ENCODE measurements at places on chromosomes 2 and 18. TPM values are rescaled to one million over a fixed set of nuclear protein-coding genes. Genes with fewer than 3 reads are reported as not detected.

- no peak for DNase-seq
Measured at GRCh38 chr2:37688771-37689468, 17.5 kb upstream of the CDC42EP3 start.

- no peak for DNase-seq
Measured at GRCh38 chr18:48680339-48681250, 141.8 kb downstream of the CTIF start.

DNA sequence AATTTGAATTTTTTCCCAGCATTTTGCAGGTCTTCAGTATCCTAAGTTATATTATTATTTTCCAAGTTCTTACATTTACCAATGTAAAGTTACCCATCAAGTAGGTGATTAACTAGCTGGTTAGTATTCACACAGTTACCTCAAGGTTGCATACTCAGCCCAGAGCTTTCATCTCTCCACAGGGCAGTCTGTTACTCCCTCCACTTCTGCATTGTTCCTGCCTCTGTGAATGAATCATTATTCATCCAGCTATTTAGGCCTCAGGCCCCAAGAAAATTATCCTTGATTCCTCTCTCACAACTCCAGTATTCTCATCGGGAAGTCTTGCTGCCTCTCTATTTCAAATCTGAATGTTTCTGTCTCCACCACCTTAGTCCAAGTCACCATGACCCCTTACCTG, 92.2 kb downstream of the SMC6 start:
- DNase-seq: no peak

- DNase-seq: peak; percentile 29
Measured at GRCh38 chr18:52353589-52353988, 13.6 kb downstream of the DCC start.

DNA sequence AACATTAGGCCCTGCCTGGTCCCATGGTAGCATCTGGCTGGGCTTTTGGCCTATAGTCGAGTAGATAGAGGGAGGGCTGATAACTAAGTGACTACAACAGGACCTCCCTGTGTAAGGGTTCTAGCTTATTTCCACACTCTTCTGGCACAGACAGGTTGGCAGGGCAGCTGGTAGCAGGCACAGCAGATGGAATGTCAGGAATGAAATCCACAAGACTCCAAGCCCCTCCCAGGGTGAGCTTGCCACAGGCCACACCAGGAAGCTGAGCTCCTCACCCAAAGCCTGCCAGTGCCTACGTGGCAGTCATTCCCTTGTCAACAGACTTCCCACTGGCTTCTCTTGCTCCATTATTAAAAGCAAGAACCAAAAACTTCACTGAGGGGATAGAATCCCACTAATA, 20.7 kb upstream of the C1QL2 start:
- DNase-seq: no peak

DNA sequence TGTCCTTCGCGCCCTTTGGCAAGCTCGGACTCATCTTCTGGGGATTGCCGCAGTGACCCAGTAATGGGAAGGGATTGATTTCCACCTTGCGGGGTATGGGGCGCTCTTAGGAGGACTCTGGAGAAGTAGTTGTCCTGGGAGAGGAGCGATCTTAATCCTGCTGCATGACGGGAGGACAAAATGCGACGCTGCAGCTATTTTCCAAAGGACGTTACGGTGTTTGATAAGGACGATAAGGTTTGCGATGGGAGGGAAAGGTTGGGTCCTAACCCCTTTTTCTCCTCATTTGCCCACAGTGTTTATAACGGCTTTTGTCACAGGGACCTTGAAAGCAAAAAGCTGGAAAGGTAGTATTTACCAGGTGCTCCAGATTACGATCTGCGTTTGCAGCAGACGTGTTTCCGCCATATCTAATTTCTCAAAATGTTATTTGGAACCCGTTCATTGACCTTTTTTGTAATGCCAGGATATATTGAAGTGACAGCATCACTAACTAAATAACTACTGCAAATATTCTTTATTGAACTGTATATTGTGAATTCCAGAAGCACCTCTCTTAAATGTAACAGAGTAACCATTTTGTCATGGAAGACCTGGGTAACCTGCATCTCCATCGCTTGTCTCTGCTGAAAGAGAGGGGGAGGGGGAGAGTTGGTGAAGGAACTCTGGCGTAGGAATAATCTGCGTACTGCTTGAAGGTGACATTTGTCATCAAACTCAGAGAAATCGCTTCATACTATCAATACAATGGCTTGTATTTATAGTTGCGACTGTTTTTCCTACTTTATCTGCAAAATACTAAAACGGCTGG, 590 bp downstream of the MDH1 start:
- DNase-seq: peak; percentile 34

GRCh38 chr2:231545105-231545902, 15.1 kb upstream of the NMUR1 start:
- peak; percentile 30 for DNase-seq

GRCh38 chr2:134120733-134121630, 132.9 kb upstream of the MGAT5 start:
- peak; percentile 42 for DNase-seq

GRCh38 chr2:156317631-156318030, 14.9 kb downstream of the NR4A2 start:
- DNase-seq: no peak

DNA sequence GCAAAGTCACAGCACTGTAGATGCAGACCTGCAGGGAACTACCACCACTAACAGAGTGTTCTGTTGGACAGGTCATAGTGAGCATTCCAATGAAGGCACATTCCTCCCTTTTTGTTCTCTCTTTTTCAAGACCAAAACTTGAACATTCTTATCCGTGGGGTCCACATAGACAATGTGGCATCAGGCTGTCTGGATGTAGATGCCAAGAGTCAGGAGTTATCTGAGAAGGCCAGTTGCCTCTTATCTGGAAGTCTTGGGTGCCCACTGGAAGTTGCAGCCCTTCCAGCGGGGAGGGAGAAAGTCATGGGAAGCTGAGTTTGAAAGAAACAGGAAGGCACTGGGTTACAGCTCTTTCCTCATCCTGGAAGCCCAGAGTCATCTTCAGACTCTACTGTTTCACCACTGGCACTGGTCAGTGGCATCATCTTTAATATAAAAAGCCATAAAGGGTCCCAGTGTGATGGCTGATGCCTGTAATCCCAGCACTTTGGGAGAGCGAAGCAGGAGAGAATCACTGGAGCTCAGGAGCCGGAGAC, 61.4 kb downstream of the FAM161A start:
- no peak for DNase-seq

DNA sequence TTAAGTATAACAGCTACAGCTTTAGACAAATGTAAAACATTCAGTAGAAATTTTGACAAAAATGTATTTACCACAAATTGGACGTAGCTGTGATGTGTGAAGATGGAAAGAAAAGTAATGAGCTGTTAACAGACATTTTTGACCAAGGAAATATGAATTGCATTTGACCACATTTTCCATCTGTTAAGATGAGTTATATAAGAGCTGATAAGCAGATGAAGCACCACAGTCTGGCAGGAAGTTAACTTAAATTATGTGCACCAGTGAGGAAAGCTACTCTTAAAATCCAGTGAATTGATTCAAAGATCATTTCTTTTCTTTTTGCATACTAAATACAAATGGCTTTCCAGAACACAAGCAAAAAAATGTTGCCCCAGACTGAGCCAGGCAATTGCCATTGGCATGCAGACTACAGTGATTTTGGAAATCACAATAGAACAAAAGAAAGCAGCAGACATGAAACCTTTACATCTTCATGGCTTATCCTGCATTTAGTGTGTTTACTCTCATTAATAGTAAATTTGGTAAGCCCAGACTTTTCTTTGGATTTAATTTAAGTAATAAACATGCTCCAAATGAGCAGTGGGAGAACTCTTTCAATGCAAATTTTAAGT, 493.7 kb downstream of the TMX3 start:
- no peak for DNase-seq

DNA sequence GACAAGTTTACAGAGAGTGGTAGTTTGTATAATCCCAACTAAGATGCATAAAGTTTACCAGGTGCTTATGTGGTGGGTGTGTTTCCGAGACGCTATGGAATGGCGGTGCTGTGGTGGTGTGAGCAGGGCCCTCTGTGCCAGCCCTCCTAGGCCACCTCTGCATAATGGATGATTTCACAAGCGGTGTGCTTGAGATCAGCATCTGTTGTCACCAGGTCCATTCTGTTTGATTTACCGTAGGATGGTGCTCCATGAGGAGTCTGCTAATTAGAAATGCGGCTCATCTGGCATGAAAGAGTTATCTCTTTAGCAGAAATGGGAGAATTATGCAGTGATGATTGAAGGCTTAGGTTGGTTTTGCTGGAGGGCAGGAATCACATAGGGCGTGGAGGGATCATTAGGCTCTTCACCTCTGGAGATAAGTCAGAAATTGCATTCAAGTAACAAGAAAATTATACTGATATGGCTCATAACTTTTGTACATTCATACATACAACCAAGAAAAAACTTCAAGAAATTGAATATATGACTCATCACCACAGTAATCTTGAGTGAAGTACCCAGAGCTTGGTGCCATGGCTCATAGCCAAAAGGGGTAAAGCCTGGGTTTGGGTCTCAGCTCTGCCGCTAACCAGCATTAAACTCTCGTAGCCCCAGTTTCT, 41.4 kb downstream of the CRIM1 start:
- DNase-seq: no peak

DNA sequence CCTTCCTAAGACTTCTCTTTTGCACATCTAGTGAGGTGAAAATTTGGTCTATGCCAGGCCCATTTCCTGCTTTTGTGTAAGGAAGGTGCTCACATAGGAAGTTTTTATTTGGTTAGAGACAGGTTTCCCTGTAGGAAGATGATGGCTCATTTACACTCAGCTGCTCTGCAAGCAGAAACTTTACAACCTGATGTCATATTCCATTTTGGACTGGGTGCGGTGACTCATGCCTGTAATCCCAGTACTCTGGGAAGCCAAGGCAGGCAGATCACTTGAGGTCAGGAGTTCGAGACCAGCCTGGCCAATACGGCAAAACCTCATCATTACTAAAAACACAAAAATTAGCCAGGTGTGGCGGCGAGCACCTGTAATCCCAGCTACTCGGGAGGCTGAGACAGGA, 35.8 kb downstream of the CASP10 start:
- DNase-seq: no peak

GRCh38 chr2:1310866-1311265, 102.4 kb upstream of the TPO start:
- DNase-seq: no peak

DNA sequence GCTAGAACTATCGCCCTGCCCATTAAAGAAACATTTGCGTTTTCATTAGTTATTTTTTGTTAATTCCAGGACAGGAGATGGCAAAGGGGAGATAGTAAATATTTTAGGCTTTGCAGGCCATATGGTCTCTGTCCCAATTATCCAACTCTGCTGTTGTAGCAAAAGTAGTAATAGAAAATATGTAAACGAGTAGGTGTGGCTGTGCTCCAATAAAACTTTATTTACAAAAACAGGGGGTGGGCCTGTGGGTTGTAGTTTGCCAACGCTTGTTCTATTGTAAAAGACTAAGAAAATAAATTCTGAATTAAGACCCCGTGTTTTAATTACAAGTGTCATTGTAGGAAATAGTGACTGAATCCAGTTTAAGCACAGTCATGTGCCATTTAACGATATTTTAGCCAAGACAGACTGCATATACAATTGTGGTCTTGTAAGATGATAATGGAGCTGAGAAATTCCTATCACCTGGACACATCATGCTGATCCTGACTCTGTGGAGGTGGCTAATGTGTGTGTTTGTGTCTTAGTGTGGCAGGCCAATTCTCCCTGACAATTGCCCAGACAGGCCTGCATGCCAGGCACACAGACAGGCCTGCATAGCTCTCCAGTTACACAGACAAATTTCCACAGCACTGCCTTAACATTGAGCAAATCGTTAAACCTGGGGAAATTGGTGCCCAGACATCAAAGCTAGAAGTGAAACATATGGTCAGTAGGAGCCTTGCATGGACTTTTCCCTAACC, 76.4 kb downstream of the SKA1 start:
- DNase-seq: no peak

- no peak for DNase-seq
Measured at GRCh38 chr2:38246105-38246504, 131.0 kb downstream of the ATL2 start.

DNA sequence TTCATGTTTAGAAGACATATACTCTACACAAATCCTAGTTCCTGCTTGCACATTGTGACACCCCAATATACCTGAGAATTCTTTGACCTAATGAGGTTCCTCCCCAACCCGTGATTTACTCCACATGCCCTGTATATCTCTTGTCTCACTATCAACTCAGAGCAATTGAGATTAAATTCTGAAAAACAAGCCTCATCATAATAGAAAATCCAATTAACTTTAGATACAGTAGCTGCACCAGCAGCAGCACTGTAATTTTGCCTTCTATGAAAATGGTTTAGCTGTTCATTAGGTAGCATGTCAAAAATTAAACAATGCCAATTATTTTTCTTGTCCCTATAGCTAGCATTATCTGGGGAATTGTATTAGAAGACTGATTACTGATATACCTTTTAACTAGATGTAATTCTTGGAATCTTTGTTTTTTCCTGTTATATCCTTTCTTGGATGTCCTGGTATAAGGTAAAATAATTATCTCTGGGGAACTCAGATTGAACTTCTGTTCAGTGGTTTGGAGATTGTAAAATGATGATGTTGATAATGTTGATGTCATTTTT, 218.9 kb upstream of the TANK start:
- DNase-seq: no peak

- no peak for DNase-seq
Measured at GRCh38 chr18:30709595-30709994, 332.9 kb downstream of the DSC3 start.

GRCh38 chr2:235561450-235561849, 67.6 kb downstream of the AGAP1 start:
- no peak for DNase-seq

GRCh38 chr2:112129060-112129459, 9.1 kb upstream of the FBLN7 start:
- no peak for DNase-seq

- DNase-seq: no peak
Measured at GRCh38 chr2:173982182-173982714, 17.1 kb upstream of the SP3 start.

DNA sequence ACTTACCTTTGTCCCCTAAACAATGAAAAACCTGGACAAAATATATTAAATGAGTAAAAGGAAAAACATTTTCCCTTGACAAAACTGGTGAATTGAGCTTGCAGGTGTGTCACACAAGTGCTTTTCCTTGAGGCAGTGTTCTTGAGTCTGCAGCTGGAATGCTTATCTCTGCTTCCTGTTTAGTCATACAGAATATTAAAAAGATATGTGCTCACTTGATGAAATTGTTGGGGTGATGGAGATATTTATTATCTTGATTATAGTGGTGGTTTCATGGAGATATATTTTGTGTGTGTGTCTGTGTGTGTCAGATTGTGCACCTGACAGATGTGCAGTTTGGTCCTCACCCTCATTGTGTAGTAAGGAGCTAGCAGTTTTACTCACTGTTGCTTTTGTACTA, 3.3 kb downstream of the TAF1B start:
- no peak for DNase-seq

CAPN14 gene
- total RNA-seq: 0.24 TPM

DIPK1C gene
- total RNA-seq: 17.3 TPM

DSEL gene
- 1.4 TPM for total RNA-seq

ANKRD30BL gene
- not detected for total RNA-seq

SPHKAP gene
- not detected for total RNA-seq

RAMP1 gene
- total RNA-seq: not detected

PSMA8 gene
- not detected for total RNA-seq

CCDC150 gene
- total RNA-seq: 0.69 TPM

ANKRD30B gene
- 7.3 TPM for total RNA-seq

PTRHD1 gene
- total RNA-seq: 61.2 TPM

FOXI3 gene
- total RNA-seq: 0.66 TPM

EIF2AK3 gene
- total RNA-seq: 27.3 TPM

KCNJ13 gene
- total RNA-seq: 2.3 TPM

Data from SK-MEL-5 (cell line).